ENCODE measurements at places on chromosomes 12 and 14.

- DNase-seq = peak; percentile 21
Measured at GRCh38 chr14:34498684-34499412, 36.8 kb upstream of the SPTSSA start.

DNA sequence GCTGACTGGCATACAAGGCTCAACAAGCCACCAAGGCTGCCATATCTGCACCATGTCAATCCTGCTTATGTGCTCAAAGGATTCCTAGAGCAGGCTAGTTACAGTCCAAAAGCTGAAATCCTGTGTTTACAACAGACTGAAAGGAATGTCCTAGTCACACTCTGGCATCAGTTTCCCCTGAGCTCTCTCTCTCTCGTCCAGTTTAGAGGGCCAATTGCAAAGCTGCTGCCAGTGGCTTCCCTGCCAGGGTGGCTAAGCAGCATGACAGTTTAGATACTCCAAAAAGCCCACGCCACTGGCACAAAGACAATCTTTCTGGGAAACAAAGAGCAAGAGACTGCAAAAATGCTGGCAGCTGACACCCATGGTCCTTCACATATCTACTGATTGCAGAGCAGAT is 392.1 kb downstream of the RPS29 start:
- no peak for DNase-seq

- no peak for DNase-seq
Measured at GRCh38 chr12:46354802-46355199, 17.8 kb downstream of the SLC38A2 start.

DNA sequence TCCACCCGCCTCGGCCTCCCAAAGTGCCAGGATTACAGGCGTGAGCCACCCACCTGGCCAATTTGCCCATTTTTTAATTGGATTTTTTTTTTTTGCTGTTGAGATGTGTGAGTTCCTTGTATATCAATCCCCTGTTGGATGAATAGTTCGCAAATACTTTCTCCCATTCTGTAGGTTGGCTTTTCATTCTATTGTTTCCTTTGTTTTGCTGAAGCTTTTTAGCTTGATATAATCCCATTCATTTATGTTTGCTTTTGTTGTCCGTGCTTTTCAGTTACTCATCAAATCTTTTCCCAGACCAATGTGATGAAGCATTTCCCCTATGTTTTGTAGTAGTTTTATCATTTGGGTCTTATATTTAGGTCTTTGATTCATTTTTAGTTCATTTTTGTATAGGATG is 36.4 kb downstream of the TRAF3 start:
- DNase-seq = no peak

DNA sequence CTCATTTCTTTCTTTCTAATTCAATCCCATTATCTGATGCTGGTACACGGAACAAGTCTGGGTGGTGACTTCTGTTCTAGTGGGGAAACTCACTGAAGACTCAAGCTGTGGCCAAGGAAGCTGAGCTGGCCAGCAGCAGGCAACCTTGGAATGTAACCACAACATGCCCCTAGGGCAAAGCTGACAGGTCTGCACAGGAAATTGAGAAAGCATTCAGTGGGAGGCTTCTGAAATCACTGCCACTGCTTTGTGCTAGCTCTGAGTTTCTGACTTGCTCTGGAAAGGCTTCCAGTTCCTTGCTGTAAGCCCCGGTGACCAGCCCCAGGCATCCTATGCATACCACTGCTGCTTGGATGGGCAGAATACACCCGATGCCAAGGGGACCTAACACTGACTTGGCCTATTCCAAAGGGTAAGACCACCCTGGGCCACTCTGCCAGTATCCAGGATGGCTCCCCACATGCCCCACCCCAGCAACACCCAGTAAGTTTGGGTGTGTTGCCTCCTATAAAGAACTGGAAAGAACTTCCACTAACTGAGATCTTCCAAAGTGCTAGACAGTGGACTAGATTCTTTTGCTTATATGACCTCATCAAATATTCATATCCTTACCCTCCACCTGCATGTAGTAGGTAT is 84.5 kb upstream of the CDKN3 start:
- DNase-seq = peak; percentile 77

Data from fibroblast of upper back skin (primary cell).